ENCODE measurements at places on chromosomes 3 and 15.

DNA sequence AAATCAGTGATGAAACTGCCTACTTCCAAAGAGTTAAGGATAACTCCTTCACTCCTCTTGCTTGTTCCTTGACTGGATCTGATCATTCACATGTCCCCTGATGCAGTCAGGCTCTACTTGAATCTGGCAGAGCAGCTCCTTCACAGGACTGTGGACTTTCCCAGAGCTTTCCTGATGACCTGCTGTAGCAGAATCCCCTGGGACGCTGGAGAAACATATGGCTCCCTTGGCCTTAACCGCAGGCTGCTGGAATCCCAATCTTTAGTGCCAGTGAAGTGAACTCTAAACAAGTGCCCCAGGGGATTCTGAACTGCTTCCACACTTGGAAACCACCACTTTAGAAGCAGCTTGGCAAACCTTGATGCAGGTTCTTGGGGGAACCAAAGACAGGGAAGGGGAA lies 217.8 kb downstream of the CHST2 start:
- H3K27me3 ChIP-seq: no peaks in the 10 kb centered on the region
- no peak for DNase-seq
- no peaks in the 10 kb centered on the region for H3K36me3 ChIP-seq
- no peaks in the 10 kb centered on the region for H3K4me1 ChIP-seq
- H3K27ac ChIP-seq: no peak overlapping the region
- no peak overlapping the region for H3K4me3 ChIP-seq

GRCh38 chr3:9279966-9280365 lies 30.5 kb upstream of the SRGAP3 start:
- no peaks in the 10 kb centered on the region for H3K36me3 ChIP-seq
- H3K27me3 ChIP-seq: no peaks in the 10 kb centered on the region
- H3K4me1 ChIP-seq: peaks cover 16% of the 10 kb centered on the region

DNA sequence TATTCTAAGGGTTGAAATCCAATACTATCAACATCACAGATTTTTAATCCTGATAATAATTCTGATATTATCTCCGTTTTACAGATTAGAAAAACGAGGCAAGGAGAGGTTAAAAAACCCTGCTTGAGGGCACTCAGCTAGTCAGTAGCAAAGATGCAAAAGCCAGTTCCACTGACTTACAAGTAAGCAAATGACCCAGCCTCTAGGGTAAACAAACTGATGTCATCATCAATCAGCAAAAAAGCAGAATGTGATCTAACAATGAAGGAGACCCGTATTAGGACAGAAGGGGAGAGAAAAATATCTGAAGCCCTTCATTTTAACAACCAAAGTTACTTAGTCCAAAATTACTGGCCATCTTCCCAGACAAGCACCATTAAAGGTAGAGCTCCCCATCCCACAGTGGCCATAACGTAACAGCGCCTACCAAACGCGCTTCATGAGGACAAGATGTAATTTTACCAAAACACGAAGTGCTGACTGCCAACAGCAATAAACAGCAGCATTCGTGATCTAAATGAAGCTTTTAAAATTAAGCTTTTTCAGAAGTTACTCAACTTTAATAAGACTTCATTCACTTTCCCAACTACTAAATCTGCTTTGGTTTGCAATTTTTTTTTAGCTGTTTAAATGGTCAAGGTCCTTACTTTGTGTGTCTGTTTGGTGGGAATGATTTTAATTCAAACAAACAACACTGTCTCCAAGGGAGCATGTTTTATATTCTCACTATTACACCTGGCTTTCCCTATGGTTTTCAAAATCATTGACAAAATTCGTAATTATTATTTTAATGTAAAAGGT lies 176.6 kb downstream of the OSBPL10 start:
- no peaks in the 10 kb centered on the region for H3K27me3 ChIP-seq
- DNase-seq: no peak
- H3K4me3 ChIP-seq: no peak overlapping the region
- no peak overlapping the region for H3K27ac ChIP-seq
- no peaks in the 10 kb centered on the region for H3K4me1 ChIP-seq

GRCh38 chr3:30986551-30986950 lies 92.1 kb upstream of the GADL1 start:
- no peak for DNase-seq
- no peaks in the 10 kb centered on the region for H3K36me3 ChIP-seq
- H3K27ac ChIP-seq: no peak overlapping the region
- H3K27me3 ChIP-seq: no peaks in the 10 kb centered on the region
- H3K4me1 ChIP-seq: no peaks in the 10 kb centered on the region
- no peak overlapping the region for H3K4me3 ChIP-seq

DNA sequence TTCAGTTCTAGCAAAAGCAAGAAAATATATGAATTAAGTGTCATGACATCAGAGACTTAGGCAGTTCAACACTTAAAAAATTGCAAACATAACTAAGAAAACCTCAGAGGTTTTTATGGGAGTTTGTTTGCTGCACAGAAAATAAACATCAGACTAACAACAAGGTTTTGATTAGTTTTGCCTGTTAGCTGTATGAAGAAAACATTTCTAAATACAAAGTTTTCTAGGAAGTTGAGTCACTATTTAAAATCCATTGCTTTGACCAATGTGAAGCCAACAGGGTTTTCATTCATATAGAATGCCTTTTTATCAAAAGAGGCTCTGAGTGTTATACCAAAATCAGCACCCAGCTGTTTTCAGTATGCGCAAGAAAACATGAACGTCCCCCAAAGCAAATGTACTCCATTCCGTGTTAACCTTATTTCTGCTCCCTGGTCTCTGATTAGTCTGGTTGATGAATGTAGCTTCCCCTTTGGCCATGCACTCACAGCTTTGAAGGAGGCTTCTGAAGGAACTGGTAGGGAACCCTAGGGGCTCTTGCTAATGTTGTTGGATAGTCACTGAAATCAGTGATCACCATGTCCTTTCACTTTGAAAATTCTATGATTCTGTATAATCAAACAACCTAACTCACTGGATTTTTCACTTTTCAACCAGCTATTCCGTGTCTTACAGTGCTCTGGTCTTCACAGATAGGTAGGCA lies 89.6 kb upstream of the TSEN2 start:
- H3K27ac ChIP-seq: no peak overlapping the region
- no peaks in the 10 kb centered on the region for H3K4me1 ChIP-seq
- no peak for DNase-seq
- no peaks in the 10 kb centered on the region for H3K36me3 ChIP-seq

GRCh38 chr15:78264304-78265136 lies at the start of gene DNAJA4:
DNAJA4 (plus strand) TSS chr15:78264562; CDS start chr15:78264764, 202 bp downstream.
- no peaks in the 10 kb centered on the region for H3K27me3 ChIP-seq
- peak within 1 kb of the TSS; percentile 53 for H3K4me3 ChIP-seq
- H3K36me3 ChIP-seq: no peaks in the 10 kb centered on the region
- H3K27ac ChIP-seq: no peak within 1 kb of the TSS
- peak; percentile 31 for DNase-seq

- no peak overlapping the region for H3K27ac ChIP-seq
- peak; percentile 80 for DNase-seq
- no peak overlapping the region for H3K4me3 ChIP-seq
- no peaks in the 10 kb centered on the region for H3K36me3 ChIP-seq
- H3K27me3 ChIP-seq: peaks cover 3% of the 10 kb centered on the region
- peaks cover 3% of the 10 kb centered on the region for H3K4me1 ChIP-seq
These were observed 102.7 kb upstream of the UMPS start for GRCh38 chr3:124627501-124627908.

- H3K27me3 ChIP-seq: no peaks in the 10 kb centered on the region
- H3K36me3 ChIP-seq: no peaks in the 10 kb centered on the region
- DNase-seq: no peak
These were observed 40.8 kb downstream of the CA12 start for GRCh38 chr15:63340878-63341277.

Data from astrocyte (in vitro differentiated cells and primary cell).